BJ (cell line): ENCODE measurements at places on chromosomes 11 and 22.

DNA sequence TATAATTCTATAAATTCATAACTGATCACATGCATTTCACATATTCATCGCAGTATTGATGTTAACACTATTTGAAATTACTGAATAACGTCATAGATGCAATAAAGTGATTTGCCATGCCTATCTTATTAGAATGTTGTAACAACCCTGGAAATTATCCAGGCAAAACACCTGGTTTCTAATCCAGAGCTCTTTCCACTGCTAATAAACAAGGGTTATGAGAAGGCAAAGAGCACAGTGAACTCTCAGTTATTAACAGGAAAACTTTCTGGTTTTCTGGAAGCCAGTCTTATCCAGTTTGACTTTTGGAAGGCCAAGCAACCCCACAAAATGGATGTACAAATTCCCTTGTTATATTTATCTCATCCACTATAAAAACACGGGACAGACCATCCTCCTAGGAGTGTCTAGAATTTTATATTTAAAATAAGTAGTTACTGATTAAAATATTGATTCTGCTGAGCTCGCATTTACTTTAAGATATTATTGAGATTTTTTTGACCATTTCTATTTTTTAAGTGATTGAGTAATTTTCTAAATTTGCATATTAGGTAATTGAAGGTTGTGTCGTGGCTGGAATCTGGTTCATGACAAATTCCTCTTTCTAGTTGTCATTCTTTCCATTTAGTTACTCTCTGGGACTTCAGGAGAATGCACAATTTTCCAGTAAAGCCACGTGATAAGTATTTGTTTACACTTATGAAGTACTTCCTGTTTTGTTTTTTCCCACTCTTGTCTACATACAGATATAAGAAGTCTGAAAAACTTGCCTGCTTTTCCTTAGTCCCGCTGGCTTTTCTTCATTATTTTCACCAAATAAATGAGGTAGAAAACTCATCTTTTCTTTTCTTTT is 47.9 kb downstream of the DCUN1D5 start:
- DNase-seq = no peak

- no peak for DNase-seq
Measured at GRCh38 chr22:19119949-19120348, 2.3 kb downstream of the DGCR2 start.

DNA sequence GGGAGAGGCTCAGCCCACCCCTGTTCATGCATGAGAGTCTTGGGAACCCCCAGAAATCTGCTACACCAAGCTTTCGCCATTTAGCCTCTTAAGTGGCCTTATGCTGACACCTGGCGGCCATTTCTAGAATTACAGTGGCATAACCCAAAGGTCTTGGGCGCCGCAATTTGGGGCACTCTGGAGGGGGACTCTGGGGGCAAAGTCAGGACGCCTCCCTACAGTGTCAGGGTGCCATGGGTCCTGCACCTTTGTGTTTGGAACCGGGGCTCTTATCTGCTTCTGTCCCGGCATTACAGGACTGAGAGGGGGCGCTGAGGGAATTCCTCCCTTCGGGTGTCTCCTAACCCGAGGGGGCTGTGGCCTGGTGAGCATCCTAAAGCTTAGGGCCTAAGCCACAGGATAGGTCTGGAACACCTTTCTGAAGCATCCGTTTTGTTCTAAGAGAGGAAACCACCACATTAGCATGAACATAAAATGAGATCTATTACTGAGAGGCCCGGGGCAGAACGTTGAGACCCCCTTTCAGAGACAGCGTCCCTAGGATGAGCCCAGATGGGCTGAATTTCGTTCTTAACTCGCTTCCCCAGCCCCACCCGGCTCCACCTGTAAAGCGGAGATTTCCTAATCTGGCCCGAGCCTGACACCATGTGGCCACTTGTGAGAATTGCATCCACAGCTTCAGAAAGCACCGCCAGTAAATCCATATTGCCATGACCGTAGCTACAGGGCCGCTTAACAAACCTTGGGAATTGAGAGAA is 9.3 kb downstream of the INS start:
- DNase-seq = no peak

GRCh38 chr22:26770624-26771023 is 113.2 kb downstream of the MIAT start:
- no peak for DNase-seq

GRCh38 chr22:29205594-29206371 is at the start of gene EMID1:
TSS of gene EMID1 (plus strand) at chr22:29205896. CDS start at chr22:29206039, 143 bp downstream.
- DNase-seq = no peak

GRCh38 chr11:104129145-104129544 is 34.8 kb downstream of the PDGFD start:
- no peak for DNase-seq

DNA sequence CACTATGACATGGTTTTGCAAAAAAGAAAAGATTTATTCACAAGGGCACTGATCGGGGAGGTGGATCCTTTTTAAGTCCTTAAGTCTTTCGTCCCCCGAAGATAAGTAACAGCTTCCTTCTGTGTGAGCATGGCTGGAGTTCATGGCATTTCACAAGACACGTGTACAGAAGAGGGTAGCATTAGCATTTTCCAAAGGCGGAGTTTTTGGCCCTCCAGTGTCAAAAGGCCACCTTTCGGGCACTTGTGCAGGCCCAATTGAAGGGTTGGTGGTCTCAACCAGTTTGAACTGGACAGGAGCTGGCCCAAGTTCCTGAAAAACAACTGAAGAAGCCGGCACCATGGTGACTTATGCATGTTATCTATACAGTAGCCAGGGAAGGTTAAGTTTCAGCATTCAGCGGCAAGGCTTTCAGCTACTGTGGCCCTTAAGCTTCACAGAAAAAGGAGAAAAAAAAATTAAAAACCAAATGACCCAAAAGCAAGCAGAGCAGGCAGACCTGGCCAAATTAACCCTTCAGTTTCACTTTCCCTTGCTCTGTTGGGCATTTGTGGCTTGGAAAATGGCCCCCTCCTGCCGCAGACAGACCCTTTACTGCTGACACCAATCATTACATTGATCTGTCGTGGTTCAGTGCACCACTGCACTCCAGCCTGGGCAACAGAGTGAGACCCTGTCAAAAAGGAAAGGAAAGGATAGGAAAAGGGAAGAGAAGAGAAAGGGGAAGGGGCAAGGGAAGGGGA is 18.7 kb downstream of the ZNF74 start:
- DNase-seq = no peak

GRCh38 chr11:95720195-95720594 is 69.4 kb downstream of the FAM76B start:
- no peak for DNase-seq

- DNase-seq = no peak
Measured at GRCh38 chr11:109306322-109306721, 115.7 kb upstream of the C11orf87 start.

- no peak for DNase-seq
Measured at GRCh38 chr11:12915093-12915492, 94.0 kb upstream of the RASSF10 start.

DNA sequence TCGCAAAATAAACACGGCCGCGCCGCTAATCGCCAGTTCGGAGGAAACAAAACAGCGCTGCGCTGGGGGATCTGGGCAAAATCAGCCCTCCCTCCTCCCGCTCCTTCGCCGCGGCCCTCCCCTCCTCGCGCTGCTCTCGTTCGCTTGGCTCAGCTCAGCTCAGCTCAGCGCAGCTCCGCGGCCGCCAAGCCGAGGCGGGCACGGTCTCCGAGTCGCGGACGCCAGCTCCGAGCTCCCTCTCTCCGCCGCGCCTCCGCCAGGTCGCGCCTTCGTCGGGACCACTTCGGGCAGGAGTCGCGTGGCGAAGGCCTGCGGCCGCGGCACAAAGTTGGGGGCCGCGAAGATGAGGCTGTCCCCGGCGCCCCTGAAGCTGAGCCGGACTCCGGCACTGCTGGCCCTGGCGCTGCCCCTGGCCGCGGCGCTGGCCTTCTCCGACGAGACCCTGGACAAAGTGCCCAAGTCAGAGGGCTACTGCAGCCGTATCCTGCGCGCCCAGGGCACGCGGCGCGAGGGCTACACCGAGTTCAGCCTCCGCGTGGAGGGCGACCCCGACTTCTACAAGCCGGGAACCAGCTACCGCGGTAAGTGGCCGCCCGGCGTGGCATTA is at the start of gene SPON1:
Gene SPON1, plus strand, starts transcription at position 162 of the 607 bp plus-strand sequence. Its CDS starts 182 bp downstream, at position 344.
- DNase-seq = no peak

DNA sequence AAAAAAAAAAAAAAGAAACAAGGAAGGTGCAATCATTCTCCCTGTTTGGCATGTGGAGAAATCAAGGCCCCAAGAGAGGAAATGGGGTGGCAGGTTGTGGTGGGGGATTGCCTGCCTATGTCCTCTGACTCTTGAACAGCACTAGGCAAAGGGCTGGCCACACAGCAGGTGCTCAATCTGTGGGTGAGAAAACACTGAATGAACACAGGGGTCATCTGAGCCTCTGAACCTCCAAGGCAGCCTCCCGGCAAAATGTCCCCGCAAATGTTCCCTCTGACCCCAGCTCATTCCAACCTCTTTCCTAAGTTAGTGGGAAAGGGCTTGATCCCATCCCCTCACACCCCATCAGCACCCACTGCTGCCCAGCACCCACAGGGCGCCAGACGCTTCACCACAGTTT is 4.6 kb downstream of the PLA2G6 start:
- no peak for DNase-seq

DNA sequence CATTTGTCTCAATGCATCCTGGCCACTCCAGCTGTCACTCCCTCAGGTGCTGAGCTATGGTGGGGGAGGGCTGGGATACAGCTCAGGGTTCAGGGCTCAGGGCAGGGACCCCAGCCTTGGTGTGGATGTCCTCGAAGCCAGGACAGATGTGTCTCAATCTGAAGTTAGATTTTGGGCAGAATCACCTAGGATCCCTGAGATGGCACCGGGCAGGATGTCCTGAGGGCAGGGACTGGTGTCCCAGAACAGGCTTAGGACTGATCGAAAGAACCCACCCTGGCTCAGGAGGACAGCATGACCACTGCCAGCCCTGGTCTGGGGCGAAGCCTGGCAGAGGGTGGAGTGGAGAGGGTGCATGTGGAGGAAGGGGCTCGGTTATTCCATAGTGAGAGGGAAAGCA is 96.8 kb upstream of the THY1 start:
- DNase-seq = no peak

DNA sequence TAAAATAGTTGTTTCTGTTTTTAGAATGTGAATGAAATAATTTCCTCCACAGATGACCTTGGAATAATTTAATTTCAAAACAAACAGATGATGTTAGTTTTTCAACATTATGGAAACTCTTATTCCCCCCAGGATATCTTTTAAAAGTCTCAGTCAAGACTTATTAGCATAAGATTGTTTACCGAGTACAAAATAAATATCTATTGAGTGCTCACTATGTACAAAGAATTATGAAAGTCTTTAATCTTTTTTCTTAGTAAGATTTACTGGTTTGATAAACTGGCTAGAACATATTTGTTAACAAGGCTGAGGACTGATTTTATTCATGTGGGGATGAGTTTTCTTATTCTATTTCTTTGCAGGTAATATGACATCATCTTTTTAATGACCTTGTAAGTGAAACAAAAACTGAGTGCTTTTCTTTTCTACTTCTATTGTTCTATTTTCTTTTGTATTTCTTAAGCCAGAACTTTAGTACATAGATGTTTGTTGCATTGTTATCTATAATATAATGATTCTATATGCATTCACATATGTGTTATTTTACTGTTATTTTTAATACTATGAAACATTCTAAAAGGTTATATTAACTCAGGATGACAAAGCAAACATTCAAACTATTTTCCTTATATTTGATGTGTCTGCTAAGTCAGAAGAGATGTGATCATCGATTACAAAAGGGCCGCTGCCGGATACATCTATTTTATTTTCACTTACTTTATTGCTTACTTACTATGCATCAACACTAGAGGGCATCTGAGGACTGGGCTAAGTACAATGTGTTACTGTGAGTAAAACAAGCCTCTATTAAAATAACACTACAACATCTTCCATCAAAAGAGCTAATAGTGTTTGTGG is 111.0 kb upstream of the ARHGAP42 start:
- no peak for DNase-seq

- no peak for DNase-seq
Measured at GRCh38 chr11:43401252-43401651, 42.5 kb downstream of the TTC17 start.

DNA sequence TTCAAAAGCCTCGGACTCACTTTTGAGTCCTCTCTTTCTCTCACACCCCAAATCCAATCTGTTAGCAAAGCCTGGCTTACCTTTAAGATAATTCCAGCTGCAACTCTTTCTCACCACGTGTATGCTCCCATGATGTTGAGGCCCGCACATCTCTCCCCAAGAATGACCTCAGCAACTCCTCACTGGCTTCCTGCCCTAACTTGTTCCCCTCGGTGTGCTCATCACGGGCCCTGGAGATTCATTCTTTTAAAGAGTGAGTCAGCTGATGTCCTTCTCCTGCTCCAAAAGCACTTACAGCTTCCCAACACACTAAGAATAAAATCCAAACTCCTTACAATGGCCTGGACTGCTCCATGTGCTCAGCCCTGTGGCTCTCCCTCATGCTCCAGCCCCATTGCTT is 1041.3 kb downstream of the OPCML start:
- no peak for DNase-seq

DNA sequence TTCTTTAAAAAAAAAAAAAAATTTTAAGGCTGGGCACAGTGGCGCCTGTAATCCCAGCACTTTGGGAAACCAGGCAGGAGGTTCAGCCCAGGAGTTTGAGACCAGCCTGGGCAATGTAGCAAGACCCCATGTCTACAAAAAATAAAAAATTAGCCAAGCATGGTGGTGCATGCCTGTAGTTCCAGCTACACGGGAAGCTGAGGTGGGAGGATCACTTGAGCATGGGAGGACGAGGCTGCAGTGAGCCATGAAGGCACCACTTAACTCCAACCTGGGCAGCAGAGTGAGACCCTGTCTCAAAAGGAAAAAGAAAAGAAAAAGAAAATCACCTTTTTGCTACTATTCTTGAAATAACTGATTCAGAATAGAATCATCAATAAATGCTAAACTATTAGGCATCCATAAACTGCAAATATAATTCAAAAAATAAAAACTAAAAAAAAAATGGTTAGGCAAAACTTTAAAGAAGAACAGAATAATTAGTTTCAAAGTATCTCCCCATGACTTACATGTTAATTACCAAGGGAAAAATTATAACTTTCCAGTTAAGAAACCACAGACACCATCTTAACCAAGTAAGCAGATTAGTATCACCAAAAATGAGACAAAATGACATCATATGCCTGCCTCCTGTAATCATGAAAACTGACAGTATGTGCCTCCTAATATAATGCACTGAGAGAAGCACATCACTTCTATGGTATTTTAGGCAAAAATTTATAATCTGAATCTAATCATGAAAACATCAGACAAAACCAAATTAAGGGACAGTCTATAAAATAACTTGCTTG is 63.6 kb downstream of the DENND5A start:
- no peak for DNase-seq
